ENCODE measurements at places on chromosomes 7 and 10.

DNA sequence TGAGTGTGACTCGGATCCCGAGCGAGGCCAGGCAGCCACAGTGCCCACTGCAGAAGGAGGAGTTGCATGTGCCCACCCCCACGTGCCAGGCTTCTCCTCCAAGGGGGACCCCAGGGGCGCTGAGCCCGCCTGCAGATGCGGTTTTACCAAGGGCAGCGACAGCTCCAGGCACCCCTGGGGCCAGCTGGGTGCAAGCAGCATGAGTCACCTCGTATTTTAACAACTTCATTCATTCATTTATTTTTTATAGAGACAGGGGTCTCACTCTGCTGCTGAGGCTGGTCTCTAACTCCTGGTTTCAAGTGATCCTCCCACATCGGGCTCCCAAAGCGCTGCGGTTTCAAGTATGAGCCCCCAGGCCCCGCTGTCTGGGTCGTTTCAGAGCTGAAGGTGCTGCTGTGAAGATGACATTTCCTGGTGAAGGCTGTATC, 1.3 kb upstream of the FOXL3 start:
- no peak for DNase-seq

- DNase-seq: no peak
Measured at GRCh38 chr10:22368981-22369380, 23.7 kb downstream of the SPAG6 start.

DNA sequence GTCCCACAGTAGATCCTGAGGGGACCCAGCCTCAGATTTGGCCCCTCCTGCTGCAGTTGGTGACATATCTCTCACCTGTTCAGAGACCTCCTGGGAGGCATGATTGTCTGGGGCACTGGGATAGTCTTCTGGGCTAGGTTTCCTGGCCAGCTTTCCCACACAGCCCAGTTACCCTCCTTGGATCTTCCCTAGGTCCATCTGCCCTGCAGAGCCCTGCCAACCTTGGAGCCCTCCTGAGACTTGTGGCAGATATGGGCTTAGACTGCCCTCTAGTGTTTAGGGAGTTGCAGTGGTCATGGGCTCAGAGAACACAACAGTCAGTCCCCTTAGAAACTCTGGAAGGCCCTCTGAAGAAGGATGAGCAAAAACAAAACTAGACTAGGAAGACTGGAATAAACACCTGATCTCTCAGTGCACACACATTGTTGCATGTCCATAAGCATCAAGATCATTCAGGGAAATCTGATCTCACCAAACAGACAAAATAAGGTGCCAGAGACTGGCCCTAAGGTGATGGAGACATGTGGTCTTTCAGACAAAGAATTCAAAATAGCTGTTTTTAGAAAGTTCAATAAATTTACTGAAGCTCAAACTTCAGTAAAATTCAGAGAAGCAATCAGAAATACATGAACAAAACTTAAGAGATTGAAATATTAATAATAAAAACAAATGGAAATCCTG, 324.6 kb downstream of the ATRNL1 start:
- DNase-seq: no peak

DNA sequence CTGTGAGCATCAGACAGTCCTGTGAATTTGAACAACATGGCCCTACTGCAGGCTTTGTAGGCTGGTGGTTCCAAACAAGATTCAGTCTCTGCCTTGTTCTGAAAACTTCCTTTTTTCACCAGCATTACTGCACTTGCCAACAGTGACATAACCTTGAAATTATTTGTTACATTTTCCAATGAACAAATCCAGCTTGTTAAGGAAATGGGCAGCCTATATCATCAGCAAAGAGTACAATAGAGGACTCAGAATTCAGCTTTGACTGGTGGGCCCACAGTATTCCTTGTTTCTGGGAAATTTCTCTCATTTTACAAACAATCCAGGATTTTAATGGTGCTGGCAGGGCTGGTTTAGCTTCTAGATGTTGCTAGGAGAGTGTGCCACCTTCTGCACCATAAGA, 703.7 kb upstream of the FZD8 start:
- no peak for DNase-seq

DNA sequence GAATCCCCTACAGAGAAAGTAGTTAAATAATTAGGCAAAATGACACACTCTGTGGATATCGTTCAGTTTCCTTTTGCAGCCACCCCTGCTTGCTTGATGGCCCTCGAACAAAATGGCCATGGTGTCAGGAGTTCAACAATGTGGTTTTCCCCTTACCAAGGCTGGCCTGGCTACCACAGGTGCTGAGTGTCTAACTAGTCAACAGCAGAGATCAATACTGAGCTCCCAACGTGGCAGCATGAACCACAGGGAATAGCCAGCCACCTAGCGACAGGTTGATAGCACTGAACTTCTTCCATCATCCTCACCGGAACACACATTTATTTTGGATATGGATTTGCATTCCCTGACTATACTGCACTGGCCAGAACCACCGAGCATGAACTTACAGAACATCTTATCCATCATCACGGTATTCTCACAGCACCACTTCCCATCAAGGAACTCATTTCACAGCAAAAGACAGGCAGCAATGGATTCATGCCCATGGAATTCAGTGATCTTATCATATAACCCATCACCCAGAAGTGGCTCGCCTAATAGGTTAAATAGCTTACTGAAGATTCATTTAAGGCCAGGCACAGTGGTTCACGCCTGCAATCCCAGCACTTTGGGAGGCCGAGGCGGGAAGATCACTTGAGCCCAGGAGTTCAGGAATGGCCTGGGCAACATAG, 6.3 kb downstream of the C10orf67 start:
- DNase-seq: no peak

- DNase-seq: no peak
Measured at GRCh38 chr7:74665296-74665938, 7.9 kb downstream of the GTF2I start.

DNA sequence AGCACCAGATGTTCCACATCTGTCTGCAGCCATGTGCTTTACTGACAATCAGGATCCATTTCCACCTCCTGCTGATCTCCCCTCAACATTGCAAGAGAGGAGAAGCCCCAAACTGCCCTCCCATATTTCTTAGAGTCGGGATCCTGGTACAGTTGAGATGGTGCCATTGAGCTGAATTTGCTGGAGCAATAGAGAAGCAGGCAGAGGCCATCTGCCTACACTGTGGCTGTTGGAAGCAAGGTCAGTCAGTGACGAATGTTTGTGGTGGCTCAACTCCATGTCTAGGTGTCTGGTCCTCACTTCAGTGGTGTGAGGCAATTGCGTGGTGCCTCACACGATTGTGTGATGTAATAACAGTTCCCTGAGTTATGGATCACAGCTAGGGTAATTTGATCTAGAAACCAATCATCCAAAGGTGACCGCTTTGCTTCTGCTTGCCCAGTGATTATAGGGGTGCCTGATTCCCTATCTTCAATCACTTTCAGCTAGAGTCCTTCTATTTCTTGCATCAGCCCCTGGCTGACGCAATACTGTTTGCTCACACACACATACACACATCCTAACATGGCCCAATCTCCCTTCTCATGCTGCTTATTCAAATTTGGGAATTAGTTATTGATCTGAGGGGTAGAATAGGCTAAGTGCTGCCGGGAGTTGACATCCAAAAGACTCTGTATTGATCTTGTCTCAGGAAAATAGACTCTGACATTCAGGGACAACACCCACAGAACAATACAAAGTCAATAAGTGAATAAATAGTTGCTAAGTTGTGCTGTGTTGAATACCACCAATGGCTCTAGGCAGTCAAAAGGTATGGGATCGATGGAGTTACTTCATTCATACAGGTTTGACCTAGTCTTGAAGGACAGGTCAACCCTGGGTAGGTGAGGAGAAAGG, 46.1 kb upstream of the SLC35B4 start:
- no peak for DNase-seq

GRCh38 chr10:8633909-8634308, 579.4 kb downstream of the GATA3 start:
- DNase-seq: no peak

DNA sequence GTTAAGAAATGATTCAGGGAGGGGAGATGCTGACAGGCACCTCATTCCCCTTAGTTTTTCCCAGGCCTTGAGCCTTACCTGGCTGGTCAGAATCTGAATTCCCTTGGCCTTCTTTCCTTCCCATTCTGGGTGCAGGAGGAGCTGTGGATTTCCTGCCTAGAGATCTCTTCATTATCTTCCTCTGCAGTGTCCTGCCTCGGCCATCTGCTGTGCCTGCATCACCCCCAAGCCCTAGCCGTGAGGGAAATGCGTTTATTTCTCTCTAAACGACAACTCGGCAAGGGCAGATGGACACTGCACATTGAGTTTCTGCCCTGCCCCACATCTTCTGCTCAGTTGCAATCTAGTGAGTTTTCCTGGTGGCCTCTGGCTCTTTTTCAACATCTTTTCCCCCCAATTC, 26.7 kb downstream of the ZCWPW1 start:
- no peak for DNase-seq

- DNase-seq: no peak
Measured at GRCh38 chr10:16799621-16800020, 17.6 kb downstream of the RSU1 start.

GRCh38 chr10:127904311-127905000, 2.4 kb upstream of the PTPRE start:
- DNase-seq: no peak

DNA sequence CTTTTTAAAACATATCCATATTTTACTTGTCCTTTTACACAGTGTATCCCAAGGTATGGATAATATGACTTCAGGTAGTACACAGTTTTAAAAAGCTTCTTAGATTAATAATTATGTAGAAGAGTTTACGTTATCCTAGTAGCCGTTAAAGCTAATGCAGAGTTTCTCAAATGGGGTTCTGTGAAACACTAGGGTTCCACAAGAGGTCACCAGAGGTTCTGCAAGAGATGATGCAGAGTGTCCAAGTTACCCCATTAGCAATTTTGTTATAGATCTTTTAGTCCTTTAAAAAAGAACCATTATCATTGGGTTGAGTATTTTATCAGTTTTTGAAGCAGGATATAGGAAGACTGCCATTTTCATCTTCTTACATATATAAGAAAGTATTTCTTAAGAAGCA, 298.9 kb upstream of the HPS1 start:
- no peak for DNase-seq

GRCh38 chr10:14306190-14306589, 24.5 kb downstream of the FRMD4A start:
- DNase-seq: no peak

DNA sequence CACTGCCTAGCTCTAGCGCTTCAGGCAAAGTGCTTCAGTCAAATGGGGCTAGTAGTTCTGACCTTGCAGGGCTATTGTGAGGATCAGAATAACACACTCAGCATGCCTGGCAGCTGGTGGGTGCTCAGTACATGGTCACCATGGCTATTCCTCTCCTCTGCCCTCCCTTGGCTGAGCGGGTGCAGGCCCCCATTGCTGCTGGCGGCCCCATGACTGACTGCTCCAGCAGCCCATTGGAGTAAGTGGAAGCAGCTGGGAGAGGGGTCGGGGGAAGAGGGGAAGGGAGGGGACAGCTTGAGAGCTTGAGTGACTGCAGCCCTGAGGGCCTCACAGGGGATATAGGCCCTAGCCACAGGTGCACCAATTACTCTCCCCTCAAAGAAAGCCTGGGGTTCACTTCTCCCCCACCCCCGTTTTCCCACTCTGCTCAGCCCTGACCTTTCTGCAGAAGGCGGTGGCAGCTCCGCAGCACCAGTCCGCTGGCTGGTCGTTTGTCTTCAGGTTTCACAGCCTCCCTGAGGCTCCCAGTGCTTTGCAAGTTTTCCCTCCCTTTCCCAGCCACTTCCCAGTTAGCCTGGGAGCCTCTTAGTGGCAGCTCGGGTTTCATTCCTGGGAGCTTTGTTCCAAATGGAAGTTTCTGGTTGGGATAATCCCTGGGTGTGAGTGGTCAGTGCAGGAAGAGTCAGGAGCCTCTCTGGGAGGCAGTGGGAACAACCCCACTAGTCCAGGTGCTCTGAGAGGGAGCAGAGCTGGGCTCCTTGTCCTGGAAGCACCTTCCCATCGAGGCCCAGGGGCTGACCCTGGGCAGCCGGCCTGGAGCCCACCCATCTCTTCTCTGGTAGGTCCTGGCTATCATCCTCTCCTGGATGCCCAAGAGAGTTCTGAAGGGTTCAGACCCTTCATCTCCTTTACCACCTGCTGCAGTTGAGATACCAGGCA, 16.3 kb downstream of the FGF8 start:
- DNase-seq: no peak

DNA sequence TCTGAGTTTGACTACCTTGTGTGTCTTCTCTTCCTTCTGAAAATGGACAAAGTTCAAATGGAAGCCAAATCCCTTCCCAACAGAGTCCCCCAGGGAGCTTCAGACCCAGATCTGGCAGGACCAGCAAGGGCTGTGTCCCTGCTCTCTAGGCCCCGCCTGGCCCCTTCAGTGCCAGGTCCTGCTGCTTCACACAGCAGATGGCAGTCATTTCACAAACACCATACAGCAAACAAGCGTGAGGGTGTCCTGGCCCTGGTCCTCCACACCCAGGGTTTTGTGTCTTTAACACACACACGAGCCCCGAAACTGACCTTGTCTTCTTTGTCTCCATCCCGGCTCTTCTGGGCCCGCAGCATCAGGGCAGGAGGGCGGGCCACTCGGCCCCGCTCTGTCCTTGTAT, 145.0 kb downstream of the TCERG1L start:
- no peak for DNase-seq

- no peak for DNase-seq
Measured at GRCh38 chr10:51422311-51423120, 276.9 kb downstream of the CSTF2T start.

DNA sequence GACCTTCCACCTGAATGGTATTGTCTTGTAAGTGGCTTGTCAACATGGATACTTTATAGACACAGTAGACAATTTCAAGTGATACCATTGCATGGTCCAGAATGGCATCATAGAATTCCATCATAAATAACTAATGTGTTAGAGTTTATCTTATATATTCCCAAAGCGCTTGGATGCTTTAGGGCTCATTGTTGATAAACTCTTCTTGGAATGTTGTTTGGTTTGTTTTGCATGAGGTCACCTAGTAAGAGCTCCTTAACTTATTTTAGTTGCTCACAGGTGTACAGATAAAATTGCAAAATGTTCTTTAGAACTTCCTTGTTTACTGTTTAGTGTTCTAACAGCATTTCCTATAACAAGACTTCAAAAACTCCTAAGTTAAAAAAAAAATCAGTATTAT, 36.8 kb downstream of the SRI start:
- DNase-seq: no peak

DNA sequence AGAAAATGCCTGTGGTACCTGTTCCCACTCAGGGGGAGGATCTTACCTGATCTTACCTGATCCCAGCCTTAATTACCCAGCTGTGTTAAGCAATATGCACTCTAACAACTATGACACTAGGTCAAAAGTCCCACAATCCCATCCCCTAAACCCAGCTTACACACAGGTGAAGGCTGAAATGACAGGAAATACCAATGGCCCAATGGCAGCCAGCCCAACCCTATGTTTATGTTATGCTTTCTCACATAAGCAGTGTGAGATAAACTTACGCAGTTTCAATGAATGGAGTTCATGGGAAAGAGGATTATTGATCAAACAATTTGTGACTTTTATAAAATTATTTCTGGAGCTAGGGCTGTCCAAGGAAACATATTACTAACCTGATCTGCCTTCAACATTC, 91.9 kb downstream of the GPAM start:
- no peak for DNase-seq

GRCh38 chr7:144455040-144455404, 51.5 kb upstream of the NOBOX start:
- no peak for DNase-seq

Data from stimulated activated CD8-positive, alpha-beta memory T cell treated with anti-CD3 and anti-CD28 coated beads, Interleukin-2, amount 100 ng/mL, for 1 hour (primary cell).